ENCODE measurements at places on chromosomes 12 and 14.

- DNase-seq, result no peak
Measured at GRCh38 chr12:125454786-125455480, 389.7 kb downstream of the AACS start.

GRCh38 chr14:81727218-81727617 lies 193.6 kb upstream of the SEL1L start:
- no peak for DNase-seq

DNA sequence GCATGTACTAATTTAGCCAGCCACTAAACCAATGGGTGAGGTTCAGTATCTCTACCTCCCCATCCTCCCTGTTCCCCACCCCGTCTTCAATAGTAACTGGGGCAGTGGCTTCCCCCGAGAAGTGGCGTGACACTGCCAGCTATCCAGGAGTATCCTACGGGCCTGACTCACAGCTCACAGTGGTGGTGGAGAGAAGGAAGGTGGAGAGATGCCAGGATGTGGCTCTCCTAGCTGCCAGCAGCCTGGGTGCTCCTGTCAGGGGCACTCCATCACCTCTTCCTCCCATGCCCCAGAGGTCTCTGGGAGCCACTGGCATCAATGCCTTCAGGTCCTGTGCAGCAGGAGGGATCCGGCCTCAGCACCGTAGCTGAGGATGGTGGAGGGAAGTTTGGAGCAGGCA lies 49.0 kb downstream of the TSPAN11 start:
- DNase-seq, result no peak

- DNase-seq, result no peak
Measured at GRCh38 chr12:106942775-106943174, 12.9 kb upstream of the TMEM263 start.

GRCh38 chr12:17206553-17206952 lies 600.6 kb upstream of the LMO3 start:
- DNase-seq, result no peak

DNA sequence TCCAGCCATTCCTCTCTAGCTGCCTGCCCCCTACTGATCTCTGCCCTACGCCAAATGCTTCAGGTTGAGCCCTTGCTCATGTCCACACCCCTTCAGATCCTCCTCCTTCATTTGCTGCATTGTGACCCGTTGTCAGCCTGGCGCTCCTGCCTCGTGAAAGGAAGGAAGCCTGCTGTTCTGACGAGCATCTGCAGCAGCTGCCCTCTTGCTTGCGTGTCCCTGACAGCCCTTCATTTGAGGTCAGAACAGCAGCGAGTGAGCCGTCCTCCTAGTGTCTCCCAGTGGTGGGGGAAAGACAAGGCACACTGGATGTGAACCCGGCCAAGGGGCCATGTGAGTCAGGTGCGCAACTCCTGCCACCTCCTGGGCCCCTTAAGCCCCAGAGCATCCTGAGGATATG lies 3.0 kb upstream of the PIANP start:
- no peak for DNase-seq
